Activated CD4-positive, CD25-positive, alpha-beta regulatory T cell treated with anti-CD3 and anti-CD28 coated beads, Interleukin-2, amount 50 U/mL, for 24 hours (primary cell): ENCODE measurements at places on chromosomes 2 and 18.

DNA sequence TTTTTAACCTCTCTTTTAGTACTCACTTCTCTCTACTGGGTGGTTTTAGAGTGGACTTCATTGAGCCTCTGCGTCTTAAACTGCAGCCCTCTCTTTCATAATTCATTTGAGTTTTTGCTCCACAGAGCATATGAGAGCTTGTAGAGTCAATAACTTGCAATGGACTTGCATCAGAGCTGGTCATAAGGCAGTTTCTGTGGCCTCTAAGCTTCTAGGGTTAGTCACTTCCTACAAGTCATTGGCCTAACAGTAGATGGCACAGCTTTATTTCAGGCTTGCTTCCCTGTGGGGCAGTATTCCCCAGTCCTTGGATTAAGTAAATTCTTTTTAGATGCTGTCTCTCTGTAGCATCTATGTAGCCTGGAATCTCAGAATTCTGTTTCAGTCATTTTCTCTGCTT lies 1435.7 kb downstream of the LRP1B start:
- ATAC-seq, result no peak

GRCh38 chr18:9066358-9066757 lies 36.1 kb upstream of the NDUFV2 start:
- ATAC-seq, result peak; percentile 56

GRCh38 chr2:126788113-126788512 lies 110.6 kb upstream of the TEX51 start:
- ATAC-seq, result no peak

DNA sequence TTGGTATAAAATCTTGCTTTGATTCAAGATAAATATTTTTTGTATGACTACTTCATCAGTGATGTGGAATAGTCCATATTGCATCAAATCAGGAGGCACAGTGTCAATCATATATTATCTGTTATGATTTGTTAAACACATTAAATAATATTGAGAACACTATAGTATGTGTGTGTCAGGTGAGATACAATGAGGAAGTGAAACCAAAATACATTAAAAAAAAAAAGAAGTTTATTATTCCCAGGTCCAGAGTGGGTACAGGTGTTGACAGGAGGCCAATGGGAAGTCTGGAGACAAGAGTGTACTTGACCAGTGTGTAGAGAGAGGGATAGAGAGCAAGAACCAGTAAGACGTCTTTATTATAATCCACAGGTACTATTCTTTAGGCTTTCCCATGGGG lies 292.6 kb downstream of the FSIP2 start:
- ATAC-seq, result no peak

- ATAC-seq, result no peak
These were observed 551.7 kb downstream of the SLC4A3 start for GRCh38 chr2:220178991-220179695.

GRCh38 chr2:239966853-239967552 lies 58.1 kb downstream of the NDUFA10 start:
- no peak for ATAC-seq

DNA sequence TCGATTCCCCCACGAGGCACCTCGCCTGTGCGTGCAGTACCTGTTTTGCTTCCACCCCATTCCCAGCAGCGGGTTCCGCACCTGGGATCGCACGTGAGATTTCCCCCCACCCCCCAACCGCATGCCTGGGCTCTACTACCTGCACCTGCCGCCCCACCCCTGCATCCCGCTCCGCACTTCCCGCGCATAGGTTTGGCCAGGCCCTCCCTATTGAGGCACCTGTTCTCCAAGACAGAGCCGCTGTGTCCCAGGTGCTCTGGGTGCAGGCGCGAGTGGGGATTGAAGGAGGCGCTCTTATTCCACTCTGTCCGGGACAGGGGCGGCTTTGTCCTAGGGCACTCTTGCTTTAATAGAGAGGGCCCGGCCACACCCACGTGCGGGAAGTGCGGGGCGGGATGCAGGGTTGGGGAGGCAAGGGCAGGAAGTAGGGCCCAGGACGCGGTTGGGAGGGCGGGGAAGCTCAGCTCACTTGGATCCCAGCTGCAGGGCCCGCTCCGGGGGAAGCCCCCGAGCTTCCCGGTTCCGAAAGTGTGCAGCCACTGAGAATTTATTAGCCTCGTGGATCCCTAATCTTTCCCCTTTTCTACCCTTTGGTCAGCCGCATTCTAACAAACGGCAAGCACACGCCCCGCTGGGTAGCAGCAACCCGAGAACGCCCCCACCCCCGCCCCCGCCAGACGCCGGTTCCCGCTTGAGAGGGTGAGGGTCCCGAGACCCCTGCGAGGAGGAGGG lies 670 bp upstream of the MOCOS start:
- ATAC-seq, result no peak

- peak; percentile 71 for ATAC-seq
These were observed 162.1 kb downstream of the ZEB2 start for GRCh38 chr2:144357623-144358373.

- ATAC-seq, result peak; percentile 4
These were observed 4.0 kb downstream of the NOP58 start for GRCh38 chr2:202269585-202269984.

DNA sequence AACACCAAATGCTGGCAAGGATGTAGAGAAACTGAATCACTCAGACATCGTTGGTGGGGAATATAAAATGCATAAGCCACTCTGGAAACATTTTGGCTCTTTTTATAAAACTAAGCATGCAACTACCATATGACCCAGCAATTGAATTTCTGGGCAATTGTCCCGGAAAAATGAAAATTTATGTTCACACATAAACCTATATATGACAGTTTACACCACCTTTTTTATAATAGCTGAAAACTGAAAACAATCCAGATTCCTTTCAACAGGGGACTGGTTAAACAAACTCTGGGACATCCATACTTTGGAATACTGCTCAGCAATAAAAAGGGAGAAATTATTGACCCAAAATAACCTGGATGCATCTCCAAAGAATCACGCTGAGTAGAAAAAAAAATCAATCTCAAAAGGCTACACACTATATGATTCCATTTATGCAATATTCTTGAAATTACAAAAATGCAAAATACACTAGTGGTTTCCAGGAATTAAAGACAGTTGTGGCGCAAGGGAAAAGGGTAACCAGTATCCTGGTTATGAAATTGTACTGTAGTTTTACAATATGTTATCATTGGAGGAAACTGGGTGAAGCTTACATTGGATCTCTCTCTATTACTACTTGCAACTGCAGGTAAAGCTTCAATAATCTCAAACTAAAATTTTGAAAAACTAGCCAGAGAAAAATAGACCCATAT lies 130.2 kb upstream of the PID1 start:
- ATAC-seq, result no peak

GRCh38 chr2:105320651-105321215 lies 8.8 kb downstream of the TGFBRAP1 start:
- ATAC-seq, result no peak

- ATAC-seq, result no peak
These were observed 74.3 kb downstream of the GTF3C3 start for GRCh38 chr2:196725218-196725617.

GRCh38 chr18:10161315-10161714 lies 247.5 kb downstream of the VAPA start:
- ATAC-seq, result no peak

DNA sequence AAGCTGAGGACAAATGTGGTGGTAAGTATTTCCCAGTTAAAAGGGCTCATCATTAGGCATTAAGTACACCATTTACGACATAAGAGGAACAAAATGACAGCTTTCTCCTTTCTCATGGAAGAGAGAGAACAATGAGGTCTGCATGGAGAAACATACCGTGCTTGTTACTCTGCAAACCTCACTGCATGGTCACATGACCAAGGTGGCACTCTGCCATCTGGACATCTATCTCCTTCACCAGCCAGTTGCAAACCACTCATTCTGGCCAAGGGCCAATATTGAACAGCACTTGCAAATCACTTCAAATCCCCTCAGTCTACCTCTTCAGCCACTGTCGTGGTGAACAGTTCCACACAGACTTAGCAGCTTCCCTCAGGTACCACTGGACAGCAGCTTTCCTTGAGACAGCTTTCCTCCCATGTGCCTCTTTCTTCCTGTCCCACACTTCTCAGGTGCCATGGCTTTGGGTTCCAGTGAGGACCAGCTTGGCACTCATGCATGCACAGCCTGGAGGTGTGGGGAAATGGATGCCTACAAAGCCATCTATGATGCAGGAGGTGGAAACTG lies 29.5 kb upstream of the DPP4 start:
- ATAC-seq, result no peak

GRCh38 chr2:41892476-41892875 lies 155.3 kb upstream of the PKDCC start:
- ATAC-seq, result no peak

GRCh38 chr2:7625392-7626138 lies 708.4 kb downstream of the RNF144A start:
- no peak for ATAC-seq

DNA sequence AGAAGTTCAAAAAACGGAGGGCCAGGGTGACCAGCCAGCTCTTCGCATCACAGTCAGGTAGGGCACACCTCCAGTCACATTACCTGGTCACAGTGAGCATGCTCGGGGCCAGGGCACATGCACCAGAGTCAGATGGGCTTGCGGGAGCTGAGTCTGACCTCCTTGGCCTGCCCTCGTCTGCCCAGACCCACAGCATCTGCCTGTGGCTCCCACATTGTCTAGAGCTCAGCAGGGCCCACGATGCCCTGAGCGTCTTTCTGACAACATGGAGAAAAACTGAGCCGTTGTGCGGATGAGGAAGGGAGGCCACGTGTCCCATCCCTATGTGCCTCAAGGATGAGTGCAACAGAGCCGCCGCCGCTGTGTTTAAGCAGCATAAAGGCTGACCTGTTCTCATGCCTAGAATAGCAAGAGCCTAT lies 37.6 kb downstream of the CRACDL start:
- no peak for ATAC-seq

- no peak for ATAC-seq
These were observed 20.0 kb downstream of the GREB1 start for GRCh38 chr2:11553661-11554398.

- no peak for ATAC-seq
These were observed 39.5 kb downstream of the MYO5B start for GRCh38 chr18:50155406-50155805.

GRCh38 chr2:102575888-102576287 lies 43.5 kb upstream of the SLC9A2 start:
- ATAC-seq, result no peak

GRCh38 chr2:83594241-83595120 lies 864.6 kb downstream of the SUCLG1 start:
- no peak for ATAC-seq

- no peak for ATAC-seq
These were observed 4.9 kb upstream of the IL1A start for GRCh38 chr2:112789186-112789585.

DNA sequence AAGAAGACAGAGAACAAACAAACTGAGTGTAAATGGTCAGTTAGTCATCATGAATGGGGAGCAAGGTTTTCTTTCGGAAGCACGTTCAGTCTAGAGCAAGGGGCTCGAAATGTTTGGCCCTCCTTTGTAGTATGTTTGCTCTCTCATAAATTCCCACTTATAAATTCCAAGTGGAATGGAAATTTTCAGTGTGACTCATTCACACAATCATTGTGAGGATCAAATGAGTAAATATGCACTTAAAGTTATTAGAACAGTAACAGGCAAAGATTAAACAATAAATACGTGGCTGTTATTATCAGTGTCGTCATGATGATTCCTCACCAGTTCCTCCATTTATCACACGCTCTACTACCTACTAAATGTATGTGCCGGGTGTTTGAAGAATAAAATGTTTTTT lies 10.5 kb downstream of the CNGA3 start:
- ATAC-seq, result no peak

GRCh38 chr2:127193967-127194280 lies 26.2 kb downstream of the CYP27C1 start:
- no peak for ATAC-seq

GRCh38 chr2:174577967-174578589 lies 19.5 kb downstream of the WIPF1 start:
- peak; percentile 77 for ATAC-seq

DNA sequence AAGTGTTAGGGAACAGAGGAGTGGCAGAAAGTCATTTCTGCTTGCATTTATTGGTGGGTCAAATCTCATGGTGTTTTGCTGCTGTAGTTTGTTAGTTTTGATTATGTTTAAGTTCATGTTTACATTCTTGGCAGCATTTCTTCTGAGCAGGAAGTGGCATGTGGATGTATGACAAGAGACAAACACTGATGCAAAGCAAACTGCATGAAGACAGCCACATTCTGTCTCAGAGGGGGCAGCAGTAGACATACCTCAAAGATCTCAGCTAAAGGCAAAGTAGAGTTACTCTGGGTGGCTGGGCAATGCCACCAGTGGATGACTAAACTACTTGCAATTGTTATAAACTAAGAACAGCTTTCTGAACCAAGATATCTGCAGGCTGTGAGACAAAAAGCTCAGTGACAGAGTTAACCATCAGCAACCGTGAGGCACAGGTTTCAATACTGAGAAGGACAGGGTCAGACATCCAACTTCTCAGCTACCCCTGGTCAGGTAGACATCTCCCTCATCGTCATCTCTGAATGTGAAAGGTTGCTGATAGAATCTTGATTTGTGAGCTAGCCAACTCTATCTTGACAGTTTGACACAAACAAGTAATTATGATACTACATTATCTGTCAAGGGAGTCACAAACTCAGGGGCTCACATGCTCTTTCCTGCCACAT lies 16.4 kb downstream of the GALNT3 start:
- peak; percentile 37 for ATAC-seq

DNA sequence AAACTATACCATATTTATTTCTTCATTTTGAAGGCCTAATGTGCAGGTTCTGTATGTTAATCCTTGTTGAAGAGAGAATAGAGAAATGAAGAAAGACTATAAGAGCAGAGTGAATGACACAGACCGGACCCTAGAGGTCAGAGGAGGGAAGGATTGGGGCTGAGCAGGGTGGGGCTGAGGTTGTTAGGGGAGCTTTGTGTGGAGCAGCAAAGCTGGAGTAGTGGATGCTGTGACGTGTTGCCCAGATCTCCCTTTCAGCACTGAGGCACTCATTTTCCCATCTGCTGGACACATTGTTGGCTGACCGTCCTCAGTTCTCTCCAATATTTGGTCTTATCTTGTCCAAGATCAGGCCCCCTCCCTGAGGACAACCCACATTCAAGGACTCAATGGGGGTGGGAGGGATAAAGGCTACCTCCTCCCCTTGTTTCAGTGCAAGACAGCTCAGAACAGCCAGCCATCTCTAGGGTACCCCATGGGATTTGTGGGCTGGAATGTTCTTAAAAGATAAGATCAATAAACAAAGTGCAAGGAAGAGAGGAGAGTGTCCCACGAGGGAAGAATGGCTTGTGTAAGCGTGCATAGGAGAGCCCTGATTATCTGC lies 143.6 kb downstream of the TDRD15 start:
- no peak for ATAC-seq

GRCh38 chr2:64708829-64709228 lies 55.1 kb upstream of the SERTAD2 start:
- ATAC-seq, result no peak

GRCh38 chr2:95761556-95761955 lies 169.8 kb downstream of the TRIM43 start:
- ATAC-seq, result no peak

- ATAC-seq, result peak; percentile 29
These were observed 425 bp downstream of the ASB3 start for GRCh38 chr2:53786352-53786704.

- peak; percentile 80 for ATAC-seq
These were observed 85.1 kb upstream of the TTC39C start for GRCh38 chr18:23929362-23929930.

GRCh38 chr2:120734930-120735651 lies 577 bp upstream of the GLI2 start:
- no peak for ATAC-seq
